Activated CD8-positive, alpha-beta T cell treated with anti-CD3 and anti-CD28 coated beads for 36 hours (primary cell): ENCODE measurements at places on chromosomes 16 and 17. TPM values are rescaled to one million over a fixed set of nuclear protein-coding genes. Genes with fewer than 3 reads are reported as not detected.

CLEC3A gene
- not detected for total RNA-seq

SLC35G6 gene
- not detected for total RNA-seq

ORC6 gene
- total RNA-seq: 49.2 TPM

AOC2 gene
- 3.0 TPM for total RNA-seq

TBX6 gene
- total RNA-seq: 2.5 TPM

CYBC1 gene
- 189 TPM for total RNA-seq

ELMO3 gene
- 5.6 TPM for total RNA-seq
